ENCODE measurements at places on chromosomes 7 and 10.

DNA sequence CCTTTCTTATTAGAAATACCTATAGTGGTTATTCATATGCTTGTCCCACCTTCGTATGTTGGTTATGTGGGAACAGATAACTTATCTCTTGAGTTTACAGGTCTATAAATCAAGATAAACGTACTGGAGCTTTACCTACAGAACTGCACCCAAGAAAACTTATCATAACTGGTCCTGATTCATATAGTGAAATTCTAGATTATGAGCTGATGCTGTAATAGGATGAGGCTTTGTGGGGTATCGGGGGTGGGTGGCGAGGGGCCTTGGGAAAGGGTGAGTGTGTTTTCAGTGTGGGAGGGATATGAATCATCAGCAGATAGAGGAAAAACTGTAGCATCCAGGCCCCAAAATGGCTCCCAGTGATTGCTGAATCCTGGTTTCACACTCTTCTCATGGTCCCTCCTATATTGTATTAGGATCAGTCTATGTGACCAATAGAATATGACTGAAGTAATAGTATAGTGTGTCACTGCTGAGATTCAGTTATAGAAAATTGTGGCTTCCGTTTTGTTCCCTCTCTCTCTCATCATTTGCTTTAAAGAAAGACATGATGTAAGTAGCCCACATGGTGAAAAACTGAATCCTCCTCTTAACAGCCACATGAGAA, 706.8 kb upstream of the LRRTM3 start:
- DNase-seq = no peak

GRCh38 chr7:86939197-86939814, 120.1 kb downstream of the ELAPOR2 start:
- DNase-seq = no peak

DNA sequence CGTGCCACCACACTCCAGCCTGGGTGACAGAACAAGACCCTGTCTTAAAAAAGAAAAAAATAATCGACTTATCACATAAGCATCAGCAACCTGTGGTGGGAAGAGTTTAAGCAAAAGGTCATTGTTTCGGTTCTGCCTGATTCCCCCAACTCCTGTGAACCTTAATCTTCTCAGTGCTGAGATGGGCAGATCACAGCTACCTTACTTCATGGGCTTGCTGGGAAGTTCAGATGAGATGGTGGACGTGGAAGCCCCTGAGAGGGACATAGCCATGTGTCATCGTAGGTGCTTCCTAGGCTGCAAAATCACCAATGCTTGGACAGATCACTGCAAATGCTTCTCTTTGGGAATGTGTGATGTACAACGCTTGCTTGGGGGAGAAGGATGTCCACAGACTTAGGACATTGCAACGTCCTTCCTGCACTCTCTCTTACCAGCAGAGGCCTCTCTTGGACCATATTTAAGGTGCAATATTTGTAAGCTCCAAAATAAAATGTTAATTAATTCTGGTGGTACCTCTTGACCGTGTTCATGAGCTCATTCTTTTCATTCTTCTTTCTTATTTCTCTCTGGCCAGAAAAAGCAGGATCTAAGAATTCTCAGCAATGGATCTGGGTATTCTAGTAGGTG, 8.6 kb downstream of the GJD4 start:
- no peak for DNase-seq

GRCh38 chr7:139830782-139831501, 1.9 kb downstream of the TBXAS1 start:
- DNase-seq = no peak

DNA sequence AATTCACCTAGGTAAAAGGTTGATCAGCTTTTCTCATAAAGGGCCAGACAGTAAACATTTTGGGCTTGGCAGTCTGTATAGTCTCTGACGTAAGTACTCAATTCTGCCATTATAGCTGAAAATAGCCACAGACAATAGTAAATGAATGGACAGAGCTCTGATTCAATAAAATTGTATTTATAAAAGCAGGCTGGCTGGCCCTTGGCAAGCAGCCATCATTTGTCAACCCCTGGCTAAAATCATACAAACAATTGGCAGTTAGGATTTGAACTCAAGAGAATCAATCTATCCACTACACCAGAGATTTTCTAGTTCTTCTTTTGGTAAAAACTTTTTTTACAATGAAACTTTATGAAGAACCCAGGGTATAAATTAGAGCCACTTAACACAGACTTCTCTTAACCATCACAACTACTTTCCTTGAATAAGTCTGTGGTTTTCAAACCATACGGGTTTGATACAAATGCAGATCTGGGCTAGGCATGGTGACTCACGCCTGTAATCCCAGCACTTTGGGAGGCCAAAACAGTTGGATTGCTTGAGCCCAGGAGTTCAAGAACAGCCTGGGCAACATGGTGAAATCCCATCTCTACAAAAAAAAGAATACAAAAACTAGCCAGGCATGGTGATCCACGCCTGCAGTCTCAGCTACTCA, 124.5 kb downstream of the SLC16A9 start:
- no peak for DNase-seq

GRCh38 chr10:96073722-96074121, 30.3 kb downstream of the CCNJ start:
- no peak for DNase-seq

GRCh38 chr10:28280652-28281051, 22.2 kb downstream of the MPP7 start:
- DNase-seq = no peak

DNA sequence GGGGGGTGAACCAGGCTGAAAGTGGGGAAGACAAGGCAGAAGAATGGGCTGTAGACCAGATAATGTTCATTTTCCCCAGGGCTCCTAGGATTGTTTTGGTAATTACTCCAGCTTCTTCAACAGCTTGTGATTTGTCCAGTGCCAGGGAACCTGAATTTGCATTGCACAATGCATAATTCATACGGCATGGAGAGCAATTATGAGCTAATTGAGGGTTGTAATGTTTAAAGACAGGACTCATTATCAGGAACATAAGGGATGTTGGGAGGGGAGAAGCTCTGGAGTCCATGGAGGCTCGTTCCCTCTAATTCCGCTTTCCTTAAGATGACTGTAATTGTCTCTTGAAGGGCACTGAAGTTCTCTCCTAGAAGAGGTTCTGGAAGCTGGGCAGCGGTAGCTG, 405.0 kb upstream of the ZMIZ1 start:
- DNase-seq = no peak

DNA sequence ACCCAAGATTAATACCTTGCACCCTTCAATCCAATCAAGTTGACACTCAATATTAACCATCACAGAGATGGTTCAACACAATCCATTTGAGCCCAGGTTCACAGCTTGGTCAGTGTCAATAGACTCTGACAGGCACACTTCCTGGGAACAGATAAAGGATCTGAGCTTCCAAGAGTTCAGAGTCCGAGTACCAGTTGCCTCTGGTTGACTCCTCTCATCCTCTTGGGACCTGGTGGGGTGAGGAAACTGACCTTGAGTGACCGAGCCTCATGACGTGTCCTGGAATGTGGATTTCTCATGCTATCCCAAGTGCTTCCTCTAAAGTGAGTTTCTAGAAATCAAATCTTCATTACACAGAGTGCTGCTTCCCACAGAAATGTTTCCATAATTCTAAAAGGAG, 162.0 kb downstream of the CYP26A1 start:
- no peak for DNase-seq

DNA sequence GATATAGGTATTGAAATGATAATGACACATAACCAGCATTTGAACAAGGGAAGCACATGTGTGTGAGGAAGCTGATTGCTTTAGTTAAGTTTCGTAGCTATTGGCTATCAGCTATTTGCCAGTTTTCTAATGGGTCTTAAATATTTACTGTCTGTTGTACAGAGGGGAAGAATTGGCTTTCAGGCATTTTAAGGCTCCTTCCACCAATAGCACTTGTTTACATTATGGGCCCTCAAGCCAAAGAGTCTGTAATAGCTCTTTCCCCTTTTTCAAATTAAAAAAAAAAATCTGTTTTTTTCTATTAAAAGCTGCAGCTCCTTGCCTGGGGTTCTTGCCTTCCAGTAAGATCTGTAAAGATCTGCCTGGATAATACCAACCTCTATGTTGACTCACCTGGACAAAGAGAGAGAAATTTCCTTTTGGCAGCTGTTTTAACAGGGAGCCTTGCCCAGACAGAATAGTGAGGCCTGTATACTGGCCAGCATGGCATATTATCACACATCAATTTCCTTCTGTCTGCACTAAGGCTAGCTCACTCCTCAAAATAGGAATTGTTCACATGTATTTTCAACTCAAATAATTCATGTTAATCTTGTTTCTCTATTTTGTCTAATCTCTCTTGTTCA, 104.7 kb upstream of the LRGUK start:
- no peak for DNase-seq

- no peak for DNase-seq
These were observed 1149.5 kb upstream of the POT1 start for GRCh38 chr7:126079151-126079550.

DNA sequence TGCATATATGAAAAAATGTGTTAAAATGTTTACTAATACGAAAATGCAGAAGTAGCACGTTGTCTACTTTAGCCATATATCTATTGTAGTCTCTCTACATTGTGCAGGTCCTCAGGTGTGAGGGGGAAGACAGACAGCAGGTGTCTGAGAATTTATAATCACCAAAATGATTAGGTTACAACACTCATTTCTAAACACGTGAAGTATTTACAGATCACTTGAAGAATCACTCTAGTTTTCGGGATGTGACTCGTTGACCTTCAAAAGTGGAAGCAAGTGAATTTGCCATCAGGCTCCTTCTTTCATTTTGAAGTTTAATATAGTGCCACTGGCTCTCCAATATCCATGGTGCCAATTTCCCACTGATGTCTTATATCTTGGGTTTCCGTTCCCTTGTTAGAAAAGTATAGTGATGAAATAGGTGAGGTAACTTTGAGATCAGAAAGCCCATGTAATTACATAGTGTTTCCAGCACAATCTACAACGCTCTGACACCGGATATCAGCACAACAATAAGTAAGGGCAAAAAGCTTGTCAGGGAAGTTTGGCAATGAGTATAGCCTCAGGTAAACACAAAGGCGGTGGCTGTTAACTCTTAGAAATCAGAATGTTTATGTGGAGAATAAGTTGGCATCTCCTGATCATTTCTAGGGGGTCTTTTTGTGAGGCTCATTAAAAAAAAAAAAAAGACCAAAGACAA, 57.5 kb upstream of the SP4 start:
- DNase-seq = no peak

DNA sequence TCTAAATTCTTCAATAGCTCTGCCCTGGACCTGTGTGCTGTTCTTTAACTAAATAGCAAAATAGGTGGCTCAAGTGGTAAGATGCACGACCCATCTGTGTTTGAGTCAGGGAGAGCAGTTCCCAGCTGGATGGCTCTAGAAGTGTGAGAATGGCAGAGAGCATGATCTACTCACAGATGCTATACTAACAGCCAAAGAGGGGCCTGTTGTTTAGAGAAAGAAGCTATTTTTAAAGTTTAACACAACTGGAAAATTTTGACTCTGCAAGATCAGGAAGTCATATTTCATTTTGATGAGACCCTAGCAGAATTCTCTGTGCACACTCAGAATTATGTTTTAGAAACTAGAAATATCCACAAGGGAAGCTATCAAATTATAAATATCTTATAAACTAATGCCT, 87.4 kb upstream of the PIP4K2A start:
- no peak for DNase-seq

DNA sequence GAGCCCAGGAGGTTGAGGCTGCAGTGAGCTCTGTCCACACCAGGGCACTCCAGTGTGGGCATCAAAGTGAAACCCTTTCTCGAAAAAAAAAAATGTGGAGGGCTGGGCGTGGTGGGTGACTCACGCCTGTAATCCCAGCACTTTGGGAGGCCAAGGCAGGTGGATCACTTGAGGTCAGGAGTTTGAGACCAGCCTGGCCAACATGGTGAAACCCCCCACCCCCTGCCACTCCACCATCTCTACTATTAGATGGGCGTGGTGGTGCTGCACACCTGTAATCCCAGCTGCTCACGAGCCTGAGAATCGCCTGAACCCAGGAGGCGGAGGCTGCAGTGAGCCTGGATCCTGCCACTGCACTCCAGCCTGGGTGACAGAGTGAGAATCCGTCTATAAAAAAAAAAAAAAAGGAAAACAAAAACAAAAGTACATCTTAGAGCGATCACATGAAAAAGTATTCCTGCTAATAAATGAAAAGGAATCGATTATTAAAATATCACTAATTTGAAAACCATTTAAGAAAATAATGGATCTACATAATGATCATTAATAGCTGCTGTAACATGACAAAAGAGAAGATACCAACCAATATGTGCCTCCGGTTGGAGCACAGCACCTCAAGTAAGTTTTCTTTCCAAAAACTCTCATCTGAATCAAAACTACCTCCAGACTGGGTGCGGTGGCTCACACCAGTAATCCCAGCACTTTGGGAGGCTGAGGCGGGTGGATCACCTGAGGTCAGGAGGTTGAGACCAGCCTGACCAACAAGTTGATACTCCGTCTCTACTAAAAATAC, 4.9 kb downstream of the HNRNPF start:
- no peak for DNase-seq

DNA sequence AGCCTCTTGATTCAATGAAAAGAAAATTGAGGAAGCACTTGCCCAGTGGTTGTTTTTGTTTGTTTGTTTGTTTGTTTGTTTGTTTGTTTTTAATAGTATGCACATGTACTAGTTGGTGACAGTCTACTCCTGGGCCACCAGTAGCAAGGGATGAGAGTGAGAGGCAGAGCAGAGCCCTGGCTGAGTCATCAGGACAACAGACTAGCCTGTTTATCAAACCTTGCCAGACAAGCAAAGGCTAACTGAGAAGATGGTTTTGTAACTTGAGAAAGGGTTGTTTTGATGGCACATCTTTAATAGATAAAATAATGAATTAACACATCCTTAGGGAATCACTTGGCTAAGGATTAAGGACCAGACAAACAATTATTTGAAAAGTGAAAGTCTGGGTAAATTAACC, 78.1 kb downstream of the INHBA start:
- DNase-seq = no peak

GRCh38 chr10:109922358-109922975, 844 bp downstream of the XPNPEP1 start:
- no peak for DNase-seq

DNA sequence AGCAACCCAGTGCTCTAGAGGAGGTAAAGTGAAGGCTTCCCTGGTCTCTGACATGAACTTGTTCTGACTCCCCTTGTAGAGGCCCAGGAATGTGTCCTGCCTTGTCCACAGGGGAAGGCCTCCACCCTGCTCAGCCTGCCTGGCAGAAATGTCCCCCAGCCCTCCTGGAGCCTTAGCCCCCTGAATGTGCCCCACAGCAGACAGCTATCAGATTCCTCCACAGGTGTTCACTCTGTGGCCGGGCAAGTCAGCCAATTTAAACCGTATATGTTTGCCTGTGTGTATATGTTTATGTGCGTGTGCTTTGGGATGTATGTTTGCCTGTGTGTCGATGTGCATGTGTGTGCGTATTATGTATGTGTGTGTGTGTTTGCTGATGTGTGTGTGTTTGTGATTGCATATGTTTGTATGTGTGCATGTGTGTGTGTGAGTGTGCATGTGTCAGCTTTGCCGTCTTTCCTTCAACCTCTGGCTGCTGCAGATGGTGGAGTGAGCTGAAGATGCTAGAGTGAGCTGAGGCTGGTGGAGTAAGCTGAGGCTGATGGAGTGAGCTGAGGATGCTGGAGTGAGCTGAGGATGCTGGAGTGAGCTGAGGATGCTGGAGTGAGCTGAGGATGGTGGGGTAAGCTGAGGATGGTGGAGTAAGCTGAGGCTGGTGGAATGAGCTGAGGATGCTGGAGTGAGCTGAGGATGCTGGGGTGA, 68.9 kb upstream of the ANTXRL start:
- DNase-seq = no peak

Measured in cortex of kidney (tissue), 1 donor.